ENCODE measurements at places on chromosomes 16 and 17. TPM values are rescaled to one million over a fixed set of nuclear protein-coding genes. Genes with fewer than 3 reads are reported as not detected.

Gene GNGT2
- not detected for total RNA-seq

Gene TRAPPC1
- total RNA-seq, result 46.6 TPM

Gene C16orf89
- total RNA-seq, result 0.12 TPM

Gene SLFN14
- not detected for total RNA-seq

Gene NMRAL1
- 71.4 TPM for total RNA-seq

Data from uterine smooth muscle cell (primary cell).